Naive thymus-derived CD4-positive, alpha-beta T cell (primary cell): ENCODE measurements at places on chromosomes 16 and 17. TPM values are rescaled to one million over a fixed set of nuclear protein-coding genes. Genes with fewer than 3 reads are reported as not detected.

- DNase-seq = peak; percentile 94
- H3K27me3 ChIP-seq = no peaks in the 10 kb centered on the region
- peaks cover 52% of the 10 kb centered on the region for H3K4me1 ChIP-seq
- peak overlapping the region; percentile 94 for H3K27ac ChIP-seq
- peak overlapping the region; percentile 58 for H3K4me3 ChIP-seq
- peaks cover 51% of the 10 kb centered on the region for H3K36me3 ChIP-seq
Measured at GRCh38 chr17:40095944-40096791, 4.2 kb downstream of the NR1D1 start.

- H3K4me1 ChIP-seq = no peaks in the 10 kb centered on the region
- DNase-seq = no peak
- H3K27ac ChIP-seq = no peak overlapping the region
- no peaks in the 10 kb centered on the region for H3K27me3 ChIP-seq
- no peak overlapping the region for H3K4me3 ChIP-seq
Measured at GRCh38 chr17:60321336-60322055, 70.4 kb downstream of the USP32 start.

DNA sequence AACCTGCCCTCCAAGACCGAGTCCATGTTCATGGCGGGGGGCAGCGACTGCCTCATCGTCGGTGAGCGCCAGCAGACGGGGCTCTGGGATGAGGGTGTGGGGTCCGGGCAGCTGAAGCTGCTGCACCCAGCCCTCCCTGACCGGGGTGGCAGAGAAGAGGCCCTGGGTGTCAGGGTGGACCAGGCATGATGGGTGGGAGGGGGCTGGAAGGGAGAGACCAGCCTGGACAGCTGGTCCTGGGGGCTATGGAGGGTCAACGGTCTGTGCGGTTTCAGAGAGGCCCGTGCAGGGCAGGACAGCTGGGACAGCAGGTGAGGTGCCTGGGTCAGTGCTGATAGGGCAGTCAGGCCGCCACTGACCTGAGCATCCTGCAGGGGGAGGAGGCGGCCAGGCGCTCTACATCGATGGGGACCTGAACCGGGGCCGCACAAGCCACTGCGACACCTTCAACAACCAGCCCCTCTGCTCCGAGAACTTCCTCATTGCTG lies 13.3 kb upstream of the ATP6V0C start:
- H3K27me3 ChIP-seq = no peaks in the 10 kb centered on the region
- no peaks in the 10 kb centered on the region for H3K36me3 ChIP-seq
- no peak for DNase-seq
- H3K27ac ChIP-seq = no peak overlapping the region
- H3K4me1 ChIP-seq = no peaks in the 10 kb centered on the region

- peaks cover 15% of the 10 kb centered on the region for H3K4me1 ChIP-seq
- DNase-seq = no peak
- H3K4me3 ChIP-seq = peak overlapping the region; percentile 89
- H3K36me3 ChIP-seq = no peaks in the 10 kb centered on the region
- no peaks in the 10 kb centered on the region for H3K27me3 ChIP-seq
Measured at GRCh38 chr16:81313701-81314602, 810 bp upstream of the GAN start.

GRCh38 chr16:11691771-11692170 lies 23.5 kb downstream of the SNN start:
- no peak overlapping the region for H3K27ac ChIP-seq
- H3K4me1 ChIP-seq = peaks cover 6% of the 10 kb centered on the region
- no peak for DNase-seq
- peaks cover 24% of the 10 kb centered on the region for H3K36me3 ChIP-seq

EFNB3 gene
- not detected for total RNA-seq
